CD4-positive, alpha-beta memory T cell (primary cell): ENCODE measurements at places on chromosomes 1 and 21.
A peak's percentile ranks its signal among the peaks of the same experiment; 100 is the strongest.

- peak; percentile 89 for DNase-seq
Measured at GRCh38 chr1:18951818-18952391, 4.6 kb downstream of the IFFO2 start.

GRCh38 chr1:170044187-170044586, 30.3 kb downstream of the KIFAP3 start:
- DNase-seq: no peak

- no peak for DNase-seq
Measured at GRCh38 chr1:116948642-116949041, 38.9 kb downstream of the PTGFRN start.

DNA sequence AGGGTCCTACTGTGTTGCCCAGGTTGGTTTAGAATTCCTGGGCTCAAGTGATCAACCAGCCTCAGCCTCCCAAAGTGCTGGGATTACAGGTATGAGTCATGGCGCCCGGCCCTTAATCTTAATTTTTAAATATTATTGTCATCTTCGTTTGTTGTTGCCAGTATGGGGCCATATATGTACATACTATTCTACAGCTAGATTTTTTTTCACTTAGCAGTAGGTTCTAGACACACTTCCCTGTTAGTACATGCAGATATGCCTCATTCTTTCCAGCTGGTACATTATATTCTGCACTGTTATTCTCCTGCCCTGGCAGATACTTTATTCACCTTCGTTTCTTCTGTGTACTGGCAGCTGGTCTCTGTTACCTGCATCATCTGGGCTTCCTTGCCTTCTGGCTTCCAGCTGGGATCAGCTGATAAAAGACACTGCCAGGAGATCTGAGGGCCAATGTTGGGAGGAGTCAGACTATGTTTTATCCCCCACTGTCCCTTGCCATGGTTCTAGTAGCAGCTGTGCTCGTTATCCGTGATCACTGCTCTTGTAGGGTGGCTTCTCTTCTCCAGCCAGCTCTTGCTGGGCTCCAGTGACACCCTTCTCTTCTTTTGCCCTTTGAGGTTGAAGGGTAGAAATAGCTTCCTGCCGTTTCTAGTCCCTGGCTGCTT, 24.7 kb downstream of the ST3GAL3 start:
- DNase-seq: no peak

DNA sequence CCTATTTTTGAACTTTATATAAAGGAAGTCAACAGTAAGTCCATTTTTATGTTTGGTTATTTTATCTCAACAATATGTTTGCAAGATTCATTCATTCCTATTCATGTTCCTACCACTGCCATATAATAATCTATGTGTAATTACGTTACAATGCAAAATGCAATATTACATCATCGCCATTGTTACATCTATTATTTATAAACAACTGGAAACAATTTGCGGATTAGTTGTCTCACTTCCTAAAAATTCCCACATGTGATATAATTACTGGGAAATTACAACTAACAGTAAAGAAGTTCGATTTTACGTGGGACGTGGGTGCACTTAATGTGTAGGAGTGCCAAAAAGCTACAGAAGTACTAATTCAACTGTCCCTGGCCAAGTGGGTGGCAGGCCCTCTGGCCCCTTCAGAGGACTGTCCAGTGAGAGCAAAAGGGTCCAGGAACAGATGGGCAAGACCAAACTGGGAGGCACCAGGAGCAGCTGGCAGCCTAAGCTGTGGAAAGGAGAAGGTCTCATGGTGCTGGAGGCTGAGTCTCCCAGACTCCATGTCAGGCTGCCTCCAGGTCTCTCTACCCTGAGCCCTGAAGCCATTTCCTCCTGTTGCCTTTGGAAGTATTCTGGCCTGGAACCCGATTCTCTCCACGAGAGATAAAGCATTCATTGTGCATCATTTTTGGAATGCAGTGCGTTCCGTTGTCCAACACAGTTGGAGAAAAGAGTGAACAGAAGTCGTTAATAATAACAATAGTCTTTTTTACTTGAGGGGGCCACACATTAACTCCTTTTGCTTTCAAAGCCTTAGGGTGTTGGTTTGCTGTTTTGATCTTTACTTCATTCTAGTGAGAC, 42.9 kb downstream of the TNNT2 start:
- DNase-seq: no peak

GRCh38 chr1:89802841-89803240, 18.0 kb upstream of the LRRC8D start:
- no peak for DNase-seq

DNA sequence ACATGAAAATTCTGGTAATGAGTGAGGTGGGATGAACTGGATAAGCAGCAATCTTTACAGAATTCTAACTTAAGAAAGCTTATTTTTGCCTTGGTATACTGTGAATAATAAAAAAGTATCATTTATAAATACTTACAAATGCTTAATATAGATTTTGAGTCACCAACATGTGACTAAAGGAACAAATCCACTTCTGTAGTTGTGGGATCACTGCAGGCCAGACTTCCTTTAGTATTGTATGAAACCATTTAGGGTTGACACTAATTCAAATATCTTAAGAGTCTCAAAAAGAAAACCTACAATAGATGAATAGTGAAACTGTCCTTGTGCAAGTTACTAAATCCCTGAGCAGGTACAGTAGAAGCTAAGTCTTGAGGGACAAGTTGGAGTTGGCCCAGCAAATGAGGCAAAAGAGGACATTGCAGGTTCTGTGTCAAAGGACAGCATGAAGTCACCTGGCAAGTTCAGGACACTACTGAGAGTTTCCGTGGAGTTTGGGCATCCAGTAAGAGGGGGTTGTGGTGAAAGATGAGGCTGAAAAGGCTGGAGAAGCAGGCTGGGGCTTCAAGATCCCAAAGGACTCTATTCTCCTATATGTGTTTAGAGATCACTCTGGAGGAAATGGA, 5.9 kb upstream of the THEM4 start:
- no peak for DNase-seq

DNA sequence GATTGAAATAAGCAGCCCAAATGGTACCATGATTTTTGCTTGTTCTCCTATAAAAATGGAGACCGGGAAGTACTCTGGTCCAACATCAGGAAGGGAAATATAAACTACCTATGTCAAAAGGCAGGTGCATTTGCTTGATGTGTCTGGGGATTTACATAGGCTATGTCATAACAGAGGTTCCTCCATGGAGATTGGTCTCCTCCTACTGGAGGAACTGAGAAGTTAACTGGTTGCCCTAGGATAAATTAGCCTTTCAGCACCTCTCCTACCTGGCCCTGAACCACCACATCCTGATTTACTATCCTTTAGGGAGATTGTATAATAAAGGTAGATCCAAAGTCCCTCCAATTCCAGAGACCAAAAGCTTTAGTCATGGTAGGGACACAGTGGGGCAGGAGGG, 1109.3 kb upstream of the B3GALT2 start:
- peak; percentile 67 for DNase-seq

DNA sequence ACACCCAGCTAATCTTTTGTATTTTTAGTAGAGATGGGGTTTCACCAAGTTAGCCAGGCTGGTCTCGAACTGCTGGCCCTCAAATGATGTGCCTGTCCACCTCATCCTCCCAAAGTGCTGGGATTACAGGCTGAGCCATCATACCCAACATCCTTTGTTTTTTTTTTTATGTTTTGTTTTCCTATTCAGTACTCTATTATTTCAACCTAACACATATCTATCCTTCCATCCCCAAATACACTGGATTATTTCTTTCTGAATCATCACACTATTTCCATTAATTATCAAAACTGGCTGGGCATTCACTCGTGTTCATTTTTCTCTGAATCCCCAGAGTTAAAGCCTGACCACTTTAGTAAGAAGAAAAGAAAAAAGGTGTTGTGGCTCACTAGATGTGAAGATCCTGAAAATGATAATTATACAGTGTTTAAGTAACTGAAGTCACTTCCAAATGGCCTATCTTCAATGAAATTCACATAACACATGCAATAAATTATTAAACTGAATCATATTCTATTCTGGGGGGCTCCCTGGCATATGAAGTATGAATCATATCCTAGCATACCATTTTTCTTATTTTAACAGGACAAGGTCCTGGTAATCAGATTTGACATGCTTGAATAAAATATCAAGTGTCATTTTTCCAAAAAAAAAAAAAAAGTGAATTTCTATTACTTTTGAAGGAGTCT, 1754.2 kb downstream of the BRINP3 start:
- no peak for DNase-seq

GRCh38 chr1:198674009-198674408, 35.2 kb downstream of the PTPRC start:
- no peak for DNase-seq

GRCh38 chr1:109876617-109877316, 33.9 kb upstream of the CSF1 start:
- DNase-seq: no peak
